Fibroblast of skin of scalp (primary cell): ENCODE measurements at places on chromosomes 5 and 9.

DNA sequence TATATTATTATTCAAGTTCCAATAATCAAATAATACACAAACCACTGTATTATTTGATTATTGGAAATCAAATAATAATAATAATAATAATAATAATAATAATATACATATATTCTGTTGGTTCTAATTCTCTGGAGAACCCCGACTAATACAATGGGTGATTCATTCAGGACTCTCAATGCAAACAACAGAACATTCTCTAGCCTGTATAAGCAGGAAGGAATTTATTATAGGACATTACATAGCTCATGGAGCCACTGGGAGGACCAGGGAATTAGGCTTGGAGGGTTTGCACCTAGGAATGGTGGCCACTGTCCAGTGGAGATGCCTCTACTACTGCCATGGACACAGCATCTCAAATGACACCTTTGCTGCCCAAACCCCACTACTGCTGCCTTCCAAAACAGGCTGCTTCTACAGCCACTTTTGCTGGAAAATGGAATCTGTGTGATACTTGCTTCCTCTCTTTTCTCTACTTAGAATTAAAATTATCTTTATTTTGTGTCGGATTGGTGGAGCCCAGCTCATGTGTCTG is 25.9 kb downstream of the PTGS1 start:
- no peak for DNase-seq

DNA sequence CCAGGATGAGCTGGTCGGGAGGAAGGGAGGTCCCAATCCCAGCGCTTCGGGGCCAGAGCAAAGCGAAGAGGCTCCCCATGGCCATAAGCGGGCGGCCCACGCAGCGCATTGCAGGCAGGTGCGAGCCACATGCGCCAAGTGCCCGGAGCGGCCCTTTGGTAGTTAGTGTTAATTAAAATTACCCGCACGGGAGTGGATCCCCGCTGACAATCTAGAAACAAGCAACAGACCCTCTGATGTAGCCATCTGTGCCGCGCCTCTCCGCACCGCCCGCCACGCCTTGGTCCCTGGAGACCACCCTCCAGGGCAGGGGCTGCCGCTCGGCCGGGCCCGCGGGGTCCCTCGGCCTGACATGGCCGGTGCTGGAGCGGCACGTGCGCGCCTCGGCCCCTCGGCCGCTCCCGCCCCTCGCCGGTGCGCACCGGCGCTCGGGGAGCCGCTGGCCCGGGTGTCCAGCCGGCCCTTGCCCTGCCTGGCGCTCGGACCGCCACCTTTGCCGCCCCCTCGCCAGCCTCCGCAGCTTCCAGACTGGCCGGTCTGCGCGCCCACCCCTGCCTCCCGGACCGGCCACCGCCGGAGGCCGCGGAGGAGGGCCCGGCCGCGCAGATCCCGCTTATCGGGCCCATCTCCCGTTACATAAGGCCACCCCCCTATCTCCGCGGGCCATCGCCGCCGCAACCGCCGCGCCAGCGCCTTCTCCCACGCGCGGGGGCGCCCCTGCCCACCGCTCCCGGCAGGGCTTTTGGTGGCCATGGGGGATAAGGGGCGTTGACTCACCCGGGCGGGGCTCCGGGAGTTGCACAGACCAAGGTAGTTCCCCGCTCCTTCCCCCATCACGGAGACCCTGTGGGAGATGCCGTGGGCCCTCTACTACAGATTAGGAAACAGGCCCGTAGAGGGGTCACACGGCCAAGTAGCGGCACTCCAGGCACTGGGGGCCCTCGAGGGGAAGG is 1.9 kb upstream of the IL13 start:
- DNase-seq, result peak; percentile 46

DNA sequence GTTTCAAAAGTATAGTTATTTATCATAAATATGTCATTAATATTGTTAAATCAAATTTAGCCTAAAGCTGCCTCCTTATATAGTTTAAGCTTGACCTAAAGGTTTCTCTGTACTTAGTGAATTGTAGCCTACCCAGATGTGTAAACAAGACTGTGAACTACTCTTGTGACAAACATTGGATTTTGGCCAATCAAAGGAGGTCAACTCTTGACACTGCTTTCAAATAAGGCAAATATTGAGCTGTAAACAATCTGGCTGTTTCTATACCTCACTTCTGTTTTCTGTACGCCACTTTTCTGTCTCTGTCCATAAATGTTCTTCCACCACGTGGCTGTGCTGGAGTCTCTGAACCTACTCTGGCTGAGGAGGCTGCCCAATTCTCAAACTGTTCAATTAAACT is 51.2 kb downstream of the FXN start:
- DNase-seq, result no peak

- peak; percentile 42 for DNase-seq
Measured at GRCh38 chr5:93603793-93604643, 21.0 kb downstream of the NR2F1 start.

- no peak for DNase-seq
Measured at GRCh38 chr9:73162987-73163768, 11.5 kb downstream of the ANXA1 start.

- DNase-seq, result no peak
Measured at GRCh38 chr5:43609752-43610151, 6.8 kb downstream of the NNT start.

DNA sequence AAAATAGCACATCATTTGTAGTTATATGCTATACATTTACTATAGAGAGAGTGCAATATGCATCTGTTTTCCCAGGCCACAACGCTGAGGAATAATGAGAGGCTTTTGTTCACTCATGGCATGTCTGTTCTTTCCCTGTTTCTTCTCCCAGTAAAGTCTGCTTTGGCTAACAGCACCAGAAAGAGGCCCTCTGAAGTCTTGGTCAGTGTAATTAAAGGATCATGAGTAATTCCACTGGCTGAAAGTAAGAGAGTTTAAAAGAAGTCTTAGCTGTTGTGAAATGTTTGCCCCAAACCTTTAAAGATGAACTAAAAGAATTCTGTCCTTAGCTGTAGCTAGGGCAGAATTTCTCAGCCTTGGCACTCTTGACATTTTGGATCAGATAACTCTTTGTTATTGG is 228.8 kb downstream of the TLE4 start:
- DNase-seq, result no peak

DNA sequence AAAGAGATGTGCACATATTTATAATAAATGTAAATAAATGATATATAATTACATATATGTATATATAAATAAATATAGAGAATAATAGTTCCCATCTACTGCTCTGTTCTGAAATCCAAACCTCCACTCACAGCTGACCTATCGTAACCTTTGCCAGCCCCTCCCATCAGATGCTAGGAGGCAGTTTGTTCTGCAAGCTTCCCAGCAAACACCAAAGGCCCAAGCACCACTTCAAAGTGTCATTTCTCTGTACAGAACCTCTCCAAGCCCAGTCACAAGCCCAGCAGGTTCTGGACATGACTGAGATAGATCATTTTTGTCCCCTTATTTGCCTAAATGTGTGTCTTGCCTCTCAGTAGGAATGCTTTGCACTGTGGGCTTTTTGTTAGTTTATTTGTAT is 62.4 kb downstream of the MFAP3 start:
- no peak for DNase-seq

DNA sequence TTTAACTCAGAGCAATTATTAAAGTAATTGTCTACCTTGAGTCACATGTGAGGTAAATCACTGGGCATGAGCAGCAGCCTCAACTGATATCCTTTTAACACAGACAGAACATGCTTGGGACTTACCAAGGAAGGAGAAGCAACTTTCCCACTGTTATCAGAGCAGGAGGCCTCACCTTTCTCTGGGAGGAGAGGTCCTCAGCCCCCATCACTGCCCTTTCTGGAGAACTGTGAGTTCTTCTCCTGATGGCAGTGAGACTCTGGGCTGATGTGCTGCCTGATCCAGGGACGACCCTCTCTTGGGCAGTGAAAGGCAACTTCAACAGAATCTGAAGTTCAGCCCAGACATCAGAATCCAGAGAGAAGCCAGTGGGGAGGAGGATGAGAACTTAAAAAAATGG is 343.4 kb upstream of the IRX1 start:
- no peak for DNase-seq

GRCh38 chr5:53032188-53032587 is 43.0 kb downstream of the ITGA2 start:
- no peak for DNase-seq

DNA sequence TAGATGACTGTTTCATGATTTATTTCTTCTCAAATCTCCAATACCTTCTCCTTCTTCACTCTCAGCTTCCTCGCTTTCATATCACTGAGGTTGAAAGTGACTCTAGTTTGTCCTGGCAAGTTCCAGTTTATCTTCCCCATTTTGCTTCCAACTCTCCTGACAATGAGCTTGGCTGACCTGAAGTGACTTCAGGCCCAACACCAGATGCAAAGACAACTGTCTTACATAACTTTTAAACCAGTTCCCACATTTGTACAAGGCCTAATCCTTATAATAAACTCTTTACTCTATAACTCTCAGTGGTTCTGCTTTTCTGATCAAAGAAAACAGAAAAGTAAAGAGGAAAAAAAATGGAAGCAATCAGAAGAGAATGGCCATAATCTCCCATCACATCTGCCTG is 22.0 kb downstream of the GNG10 start:
- DNase-seq, result no peak

DNA sequence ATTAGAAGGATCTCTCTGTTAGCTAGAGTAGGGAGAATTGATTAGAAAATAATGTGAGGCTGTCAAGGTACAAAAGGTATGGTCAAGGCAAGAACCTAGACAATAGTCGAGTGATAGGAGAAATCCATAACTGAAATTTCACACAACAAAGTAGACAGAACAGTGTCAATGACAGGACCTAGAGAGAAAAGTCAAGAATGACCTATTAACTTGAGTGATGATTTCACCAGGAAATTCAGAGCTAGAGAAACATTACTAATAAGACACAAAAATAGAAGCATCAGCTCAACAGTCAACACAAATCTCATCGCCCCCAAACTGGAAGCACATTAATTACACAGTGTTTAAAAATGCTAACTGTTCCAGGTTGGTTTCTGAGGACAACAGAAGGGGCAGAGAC is 532.4 kb downstream of the CDH10 start:
- DNase-seq, result no peak

GRCh38 chr5:72410688-72411295 is 90.6 kb downstream of the PTCD2 start:
- DNase-seq, result peak; percentile 61

GRCh38 chr5:113081881-113082546 is 105.4 kb downstream of the DCP2 start:
- DNase-seq, result peak; percentile 41

DNA sequence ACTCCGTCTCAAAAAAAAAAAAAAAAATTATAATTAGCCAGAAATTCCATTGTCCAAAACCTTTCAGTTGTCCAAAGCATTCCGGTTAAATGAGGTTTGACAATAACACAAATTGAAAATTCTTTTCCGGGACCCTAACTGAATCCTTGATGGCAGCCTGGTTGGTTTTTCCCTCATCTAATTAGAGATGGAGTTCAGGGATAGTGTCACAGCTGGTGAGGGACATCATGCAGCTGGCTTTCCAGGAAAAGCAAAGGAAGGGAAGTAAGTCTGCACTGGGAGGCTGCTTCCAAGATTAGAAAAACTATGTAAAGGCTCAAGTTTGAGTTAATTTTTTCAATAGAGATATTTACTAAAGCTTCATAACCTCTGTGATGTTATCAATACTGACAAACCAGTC is 195.4 kb downstream of the ADAMTS12 start:
- no peak for DNase-seq

DNA sequence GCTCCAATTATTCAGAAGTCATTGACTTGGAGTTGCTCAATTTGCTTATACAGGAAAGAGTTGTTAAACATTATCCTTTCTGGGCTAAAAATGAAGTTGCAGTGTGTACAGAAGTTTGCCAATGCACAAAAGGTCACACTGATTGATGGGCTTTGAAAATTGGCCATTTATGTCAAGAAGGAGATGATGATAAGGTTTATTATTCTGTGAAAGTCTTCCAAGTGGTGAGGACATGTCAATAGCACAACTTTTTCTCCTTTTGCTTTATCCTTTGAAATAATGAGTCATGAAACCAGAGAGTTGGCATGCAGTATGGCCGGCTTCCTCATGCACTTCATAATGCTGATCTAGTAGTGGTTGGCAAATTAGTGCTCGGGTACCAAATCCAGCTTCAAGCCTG is 848.5 kb upstream of the WWC1 start:
- DNase-seq, result peak; percentile 28

- no peak for DNase-seq
Measured at GRCh38 chr5:19880859-19881436, 107.1 kb downstream of the CDH18 start.

DNA sequence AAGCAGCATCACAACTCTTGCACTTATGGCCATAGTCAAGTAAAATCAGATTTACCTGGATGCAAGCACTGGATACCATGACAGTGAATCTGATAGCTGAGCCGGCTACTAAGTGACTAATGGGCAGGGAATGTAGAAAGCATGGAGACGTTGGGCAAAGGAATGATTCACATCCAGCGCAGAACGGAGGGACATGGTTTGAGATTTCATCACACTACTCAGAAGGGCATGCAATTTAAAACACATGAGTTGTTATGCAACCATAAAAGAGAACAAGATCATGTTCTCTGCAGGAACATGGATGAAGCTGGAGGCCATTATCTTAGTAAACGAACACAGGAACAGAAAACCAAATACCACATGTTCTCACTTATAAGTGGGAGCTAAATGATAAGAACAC is 169.1 kb upstream of the PIK3R1 start:
- DNase-seq, result peak; percentile 99

- DNase-seq, result no peak
Measured at GRCh38 chr5:149576021-149576420, 5.3 kb upstream of the ARHGEF37 start.

DNA sequence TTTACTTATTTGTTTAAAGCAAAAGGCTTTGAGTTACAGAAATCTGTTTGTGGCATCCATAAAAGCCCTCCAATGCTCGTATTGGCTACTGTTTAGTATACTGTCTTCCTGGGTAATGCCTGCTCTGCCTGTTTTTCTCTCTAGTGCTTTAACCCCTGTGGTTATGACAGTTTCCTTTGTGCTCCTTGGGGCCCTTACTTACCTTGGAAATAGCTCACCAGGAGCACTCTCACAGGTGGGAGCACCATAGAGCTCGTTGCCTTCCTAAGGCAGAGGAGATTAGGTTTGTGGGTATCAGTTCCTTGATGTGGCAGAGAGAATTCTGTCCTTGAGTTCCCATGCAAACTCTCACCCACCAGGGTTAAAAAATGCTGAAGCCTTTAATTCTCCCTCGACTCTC is 242.8 kb downstream of the CDH18 start:
- no peak for DNase-seq

- DNase-seq, result no peak
Measured at GRCh38 chr5:147287110-147287509, 52.3 kb downstream of the STK32A start.

DNA sequence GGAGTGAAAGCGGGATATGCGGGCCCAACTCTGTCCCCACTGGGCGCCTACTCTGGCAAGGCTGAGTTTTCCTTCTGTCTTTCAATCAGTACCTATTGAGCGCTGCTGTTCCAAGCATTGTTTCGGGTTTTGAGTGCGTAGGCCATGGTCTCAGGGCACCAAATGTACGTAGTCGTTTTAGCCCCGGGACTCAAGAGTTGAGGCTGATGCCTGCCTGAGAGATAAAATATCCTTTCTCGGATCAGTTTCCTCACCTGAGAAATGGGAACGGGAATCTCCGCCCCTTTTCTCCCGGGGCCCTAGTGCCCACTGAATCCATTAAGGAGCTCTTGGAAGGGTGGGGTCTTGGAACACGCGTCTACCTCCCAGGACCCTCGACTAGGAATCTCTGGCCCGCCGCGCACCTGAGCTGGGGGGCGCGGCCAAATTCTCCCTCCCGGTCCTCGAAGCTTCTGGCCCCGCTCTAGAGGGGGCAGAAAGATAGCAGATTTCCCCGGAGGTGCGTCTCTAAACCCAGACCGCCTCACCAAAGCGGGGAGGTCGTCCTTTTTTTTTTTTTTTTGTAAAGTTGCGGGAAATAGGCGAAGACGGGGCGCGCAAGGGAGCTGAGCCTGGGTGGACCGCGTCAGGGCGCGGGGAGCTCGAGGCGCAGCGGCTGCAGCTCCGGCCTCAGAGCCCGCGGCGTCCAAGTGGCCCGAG is 494 bp upstream of the CXXC5 start:
- no peak for DNase-seq
